ENCODE measurements at places on chromosomes 13 and 19.

GRCh38 chr13:32430018-32430747 lies 2.3 kb upstream of the N4BP2L1 start:
- H3K36me3 ChIP-seq = peaks cover 24% of the 10 kb centered on the region
- no peak for DNase-seq
- H3K4me3 ChIP-seq = no peak overlapping the region
- H3K4me1 ChIP-seq = peaks cover 23% of the 10 kb centered on the region
- no peaks in the 10 kb centered on the region for H3K27me3 ChIP-seq

DNA sequence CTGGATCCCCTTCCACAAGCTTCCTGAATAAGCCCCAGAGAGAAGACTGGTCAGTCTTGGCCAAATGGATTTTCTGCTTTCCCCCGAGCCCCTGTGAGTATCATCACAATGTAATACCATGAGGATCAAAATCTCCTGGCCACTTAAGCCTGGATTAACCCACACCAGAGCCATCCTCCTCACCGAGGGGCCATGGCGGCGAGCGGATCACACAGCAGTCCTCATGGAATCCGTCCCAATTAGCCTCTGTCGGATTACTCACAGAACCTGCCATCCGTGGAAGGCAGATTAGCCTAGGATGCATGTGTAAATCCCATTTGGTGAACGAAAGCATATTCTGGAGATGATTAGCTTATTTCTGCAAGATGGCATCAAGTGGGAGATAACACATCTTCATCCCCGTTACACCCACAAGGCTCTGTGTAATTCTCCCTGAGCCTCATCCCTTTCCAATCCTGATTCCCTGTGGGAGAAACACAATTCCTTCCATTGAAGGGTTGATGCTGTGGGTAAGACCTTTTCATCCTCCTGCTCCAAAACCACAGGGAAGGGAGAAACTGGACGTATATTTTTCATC lies 42.5 kb downstream of the GNG7 start:
- no peak overlapping the region for H3K4me3 ChIP-seq
- peaks cover 18% of the 10 kb centered on the region for H3K27me3 ChIP-seq
- no peak overlapping the region for H3K27ac ChIP-seq
- H3K4me1 ChIP-seq = no peaks in the 10 kb centered on the region
- H3K36me3 ChIP-seq = peaks cover 2% of the 10 kb centered on the region

- no peaks in the 10 kb centered on the region for H3K36me3 ChIP-seq
- H3K4me1 ChIP-seq = no peaks in the 10 kb centered on the region
- DNase-seq = no peak
- no peaks in the 10 kb centered on the region for H3K27me3 ChIP-seq
Measured at GRCh38 chr13:37640499-37640898, 41.9 kb upstream of the POSTN start.

DNA sequence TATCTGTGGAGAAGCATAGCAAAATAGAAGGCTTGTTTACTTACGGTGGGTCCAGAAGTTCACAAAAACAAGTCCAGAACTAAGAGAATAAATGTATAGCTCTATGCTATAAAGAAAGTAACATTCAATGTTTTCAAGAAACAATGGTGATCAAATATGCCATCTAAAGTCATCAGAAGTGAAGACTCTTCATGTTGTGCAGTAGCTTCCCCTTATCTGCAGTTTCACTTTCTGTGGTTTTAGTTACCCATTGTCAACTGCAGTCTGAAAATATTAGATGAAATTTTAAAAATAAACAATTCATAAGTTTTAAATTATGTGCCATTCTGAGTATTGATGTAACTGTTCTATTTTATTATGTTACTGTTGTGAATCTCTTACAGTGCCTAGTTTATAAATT lies 72.5 kb downstream of the EDNRB start:
- no peaks in the 10 kb centered on the region for H3K27me3 ChIP-seq
- no peaks in the 10 kb centered on the region for H3K36me3 ChIP-seq
- DNase-seq = no peak
- H3K4me1 ChIP-seq = no peaks in the 10 kb centered on the region

- no peak overlapping the region for H3K4me3 ChIP-seq
- no peaks in the 10 kb centered on the region for H3K4me1 ChIP-seq
- DNase-seq = no peak
- H3K27me3 ChIP-seq = peaks cover 82% of the 10 kb centered on the region
- no peak overlapping the region for H3K27ac ChIP-seq
Measured at GRCh38 chr19:31390711-31391110, 41.5 kb upstream of the TSHZ3 start.

- no peaks in the 10 kb centered on the region for H3K36me3 ChIP-seq
- no peak overlapping the region for H3K4me3 ChIP-seq
- H3K27ac ChIP-seq = no peak overlapping the region
- no peak for DNase-seq
Measured at GRCh38 chr13:35953537-35954206, 177.5 kb downstream of the DCLK1 start.

- H3K27me3 ChIP-seq = peaks cover 57% of the 10 kb centered on the region
- H3K4me1 ChIP-seq = no peaks in the 10 kb centered on the region
- H3K4me3 ChIP-seq = no peak overlapping the region
- DNase-seq = no peak
- no peaks in the 10 kb centered on the region for H3K36me3 ChIP-seq
Measured at GRCh38 chr19:29375429-29376119, 150.2 kb upstream of the VSTM2B start.

DNA sequence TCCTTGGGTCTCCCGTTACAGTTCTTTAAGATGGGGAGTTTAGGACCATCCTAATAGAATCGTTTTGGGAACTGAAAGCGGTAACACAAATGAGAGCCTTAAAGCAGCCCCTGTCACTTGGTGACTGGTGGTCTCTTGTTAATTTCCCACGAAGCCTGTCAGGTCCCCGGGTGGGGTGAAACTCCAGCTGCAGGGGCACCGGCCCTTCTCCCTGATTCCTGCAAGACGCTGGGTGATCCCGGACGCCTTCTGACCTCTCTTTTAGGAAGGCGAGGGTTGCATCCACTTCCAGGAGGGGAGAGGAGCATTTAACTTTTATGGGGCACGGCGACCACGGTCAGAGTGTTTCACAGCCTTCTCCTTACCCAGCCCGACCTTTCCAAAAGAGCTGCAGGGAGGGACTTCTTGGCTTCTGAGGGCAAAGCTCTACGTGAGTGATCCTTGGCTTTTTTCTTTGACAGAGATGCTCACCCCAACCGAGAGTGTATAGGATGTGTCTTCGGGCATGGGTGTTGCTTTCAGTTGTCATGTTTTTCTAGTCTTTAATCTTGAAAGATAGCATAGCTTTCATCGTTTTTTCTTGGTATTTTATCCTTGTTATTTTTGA lies 688 bp downstream of the ZNF225 start:
- H3K4me1 ChIP-seq = peaks cover 30% of the 10 kb centered on the region
- peaks cover 24% of the 10 kb centered on the region for H3K36me3 ChIP-seq
- no peaks in the 10 kb centered on the region for H3K27me3 ChIP-seq
- no peak for DNase-seq
- peak overlapping the region; percentile 85 for H3K27ac ChIP-seq

DNA sequence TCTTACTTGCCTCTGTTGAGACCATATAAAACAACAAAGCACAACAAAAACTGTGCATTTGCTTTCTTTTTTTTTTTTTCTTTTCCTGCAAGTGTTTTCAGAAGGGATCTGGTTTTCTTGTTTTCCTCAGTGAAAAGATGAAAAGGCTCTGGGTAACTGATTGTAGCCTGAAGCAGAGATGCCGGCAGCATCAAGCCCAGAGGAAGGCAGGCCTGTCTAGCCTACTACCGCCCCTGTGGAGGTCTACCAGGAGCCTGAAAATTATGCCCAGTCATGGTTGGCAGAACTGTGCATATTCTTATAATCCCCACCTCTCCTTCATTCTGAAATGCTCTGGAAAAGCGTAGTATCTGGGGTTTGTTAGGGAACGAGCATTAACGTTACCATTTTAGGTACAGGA lies 32.6 kb upstream of the MEDAG start:
- H3K36me3 ChIP-seq = no peaks in the 10 kb centered on the region
- no peak overlapping the region for H3K27ac ChIP-seq
- DNase-seq = no peak
- peaks cover 55% of the 10 kb centered on the region for H3K27me3 ChIP-seq

DNA sequence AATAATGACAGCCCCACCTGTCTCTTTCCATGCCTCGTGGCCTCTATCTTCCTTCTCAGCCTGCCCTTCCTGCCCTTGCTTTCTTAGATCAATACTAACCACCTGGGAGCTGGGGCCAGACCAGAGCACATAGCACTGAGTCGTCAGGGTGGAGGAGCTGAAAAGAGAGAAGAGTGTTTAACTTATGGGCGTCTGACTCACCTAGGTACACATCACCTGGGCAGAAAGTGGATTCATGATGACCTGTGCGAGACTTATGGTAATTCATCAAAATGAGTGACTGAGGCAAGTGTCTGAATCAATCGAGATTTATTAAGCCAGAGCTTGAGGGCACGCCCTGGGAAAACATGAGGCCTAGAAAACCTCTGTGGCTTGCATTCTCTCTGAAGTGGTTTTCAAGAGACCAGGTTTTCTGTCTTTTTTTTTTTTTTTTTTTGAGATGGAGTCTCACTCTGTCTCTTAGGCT lies 19.2 kb downstream of the CEACAM6 start:
- no peaks in the 10 kb centered on the region for H3K36me3 ChIP-seq
- no peak overlapping the region for H3K4me3 ChIP-seq
- no peak overlapping the region for H3K27ac ChIP-seq
- DNase-seq = no peak
- H3K4me1 ChIP-seq = peaks cover 20% of the 10 kb centered on the region

- H3K36me3 ChIP-seq = peaks cover 38% of the 10 kb centered on the region
- no peak for DNase-seq
- H3K27me3 ChIP-seq = no peaks in the 10 kb centered on the region
- H3K27ac ChIP-seq = no peak overlapping the region
- H3K4me1 ChIP-seq = no peaks in the 10 kb centered on the region
Measured at GRCh38 chr19:11018179-11018578, 57.3 kb downstream of the SMARCA4 start.

GRCh38 chr19:38932425-38933179 lies 1.9 kb downstream of the MRPS12 start:
- H3K36me3 ChIP-seq = peaks cover 16% of the 10 kb centered on the region
- no peak overlapping the region for H3K27ac ChIP-seq
- H3K27me3 ChIP-seq = no peaks in the 10 kb centered on the region
- DNase-seq = no peak
- peak overlapping the region; percentile 44 for H3K4me3 ChIP-seq

GRCh38 chr13:32150239-32150638 lies 118.7 kb downstream of the FRY start:
- H3K4me3 ChIP-seq = no peak overlapping the region
- H3K36me3 ChIP-seq = no peaks in the 10 kb centered on the region
- no peak overlapping the region for H3K27ac ChIP-seq

DNA sequence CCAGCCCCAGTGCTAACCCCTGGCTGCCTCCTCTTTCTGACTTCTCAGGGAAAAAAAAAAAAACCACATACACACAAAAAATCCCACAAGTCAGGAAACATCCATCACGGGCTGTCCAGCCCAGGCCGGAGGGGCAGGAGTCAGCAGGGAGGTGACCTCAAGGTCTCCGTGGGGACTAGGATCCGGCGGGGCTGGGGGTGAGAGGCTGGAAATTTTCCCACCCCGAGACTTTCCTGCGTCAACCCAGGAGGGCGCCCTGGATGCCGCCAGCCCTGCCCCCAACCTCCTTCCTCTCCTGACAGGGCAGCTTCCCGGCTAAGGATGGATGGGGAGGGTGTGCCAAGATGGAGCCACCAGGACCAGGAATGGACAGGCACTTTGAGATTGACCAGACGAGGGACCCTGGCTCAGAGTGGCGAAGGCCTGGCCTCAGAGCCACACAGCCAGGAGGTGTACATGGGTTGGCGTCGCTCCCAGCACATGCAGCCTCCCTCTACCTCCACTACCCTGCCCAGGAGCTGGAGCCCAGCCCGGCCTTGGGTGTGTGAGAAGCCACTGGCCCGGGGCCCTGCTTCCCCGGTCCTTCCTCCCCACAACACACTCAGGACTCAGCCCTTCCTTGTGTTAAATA lies 33.3 kb downstream of the BLOC1S3 start:
- no peak overlapping the region for H3K27ac ChIP-seq
- H3K4me3 ChIP-seq = no peak overlapping the region
- no peak for DNase-seq

DNA sequence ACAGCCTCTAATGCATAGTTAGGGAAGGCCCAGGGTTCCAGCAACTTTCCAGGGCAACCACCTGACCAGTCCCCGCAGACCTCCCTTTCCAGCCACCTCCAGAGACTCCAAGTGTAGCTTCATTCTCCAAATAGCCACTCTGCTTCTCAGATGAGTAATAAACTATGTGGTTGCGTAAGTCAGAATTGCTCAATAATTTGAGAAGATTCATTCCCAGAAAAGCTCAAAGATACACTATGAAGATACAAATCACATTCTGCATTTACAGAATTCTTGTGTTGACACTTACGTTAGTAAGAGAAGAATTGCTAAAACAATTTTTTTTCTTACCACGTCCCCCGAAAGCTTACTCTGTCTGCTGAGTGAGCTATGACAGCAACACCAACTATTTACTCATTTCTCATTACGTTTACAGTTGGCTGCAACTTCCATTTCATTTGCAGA lies 8.2 kb upstream of the LATS2 start:
- H3K4me1 ChIP-seq = peaks cover 8% of the 10 kb centered on the region
- H3K4me3 ChIP-seq = no peak overlapping the region
- no peak for DNase-seq
- no peak overlapping the region for H3K27ac ChIP-seq

- DNase-seq = no peak
- peak within 1 kb of the TSS; percentile 100 for H3K4me3 ChIP-seq
- peak within 1 kb of the TSS; percentile 99 for H3K27ac ChIP-seq
- H3K36me3 ChIP-seq = peaks cover 48% of the 10 kb centered on the region
- peaks cover 66% of the 10 kb centered on the region for H3K4me1 ChIP-seq
Measured at GRCh38 chr19:35901854-35902661, at the start of gene HCST. HCST (plus strand) TSS chr19:35902529; CDS start chr19:35902594, 65 bp downstream.

DNA sequence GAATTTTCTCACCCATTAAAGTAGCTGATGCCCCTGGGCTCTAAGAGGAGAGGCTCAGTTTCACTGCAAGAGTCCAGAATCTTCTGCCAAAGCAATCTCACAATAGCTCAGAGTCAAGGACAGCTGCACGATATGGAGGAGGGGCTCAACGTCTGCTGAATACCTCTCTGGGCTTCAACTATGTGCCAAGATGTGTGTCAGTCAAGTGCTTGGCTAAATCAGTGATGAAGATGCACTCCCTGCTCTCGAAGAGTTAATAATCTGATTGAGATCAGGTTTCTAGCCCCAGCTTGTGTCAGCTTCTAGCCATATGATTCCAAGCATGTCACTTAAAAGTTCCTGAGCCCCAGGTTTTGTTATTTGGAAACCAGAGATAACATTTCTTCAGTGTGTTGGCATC lies 46.8 kb downstream of the KLF12 start:
- peak overlapping the region; percentile 53 for H3K27ac ChIP-seq
- no peaks in the 10 kb centered on the region for H3K27me3 ChIP-seq
- no peak for DNase-seq
- peaks cover 4% of the 10 kb centered on the region for H3K36me3 ChIP-seq
- H3K4me1 ChIP-seq = peaks cover 80% of the 10 kb centered on the region

DNA sequence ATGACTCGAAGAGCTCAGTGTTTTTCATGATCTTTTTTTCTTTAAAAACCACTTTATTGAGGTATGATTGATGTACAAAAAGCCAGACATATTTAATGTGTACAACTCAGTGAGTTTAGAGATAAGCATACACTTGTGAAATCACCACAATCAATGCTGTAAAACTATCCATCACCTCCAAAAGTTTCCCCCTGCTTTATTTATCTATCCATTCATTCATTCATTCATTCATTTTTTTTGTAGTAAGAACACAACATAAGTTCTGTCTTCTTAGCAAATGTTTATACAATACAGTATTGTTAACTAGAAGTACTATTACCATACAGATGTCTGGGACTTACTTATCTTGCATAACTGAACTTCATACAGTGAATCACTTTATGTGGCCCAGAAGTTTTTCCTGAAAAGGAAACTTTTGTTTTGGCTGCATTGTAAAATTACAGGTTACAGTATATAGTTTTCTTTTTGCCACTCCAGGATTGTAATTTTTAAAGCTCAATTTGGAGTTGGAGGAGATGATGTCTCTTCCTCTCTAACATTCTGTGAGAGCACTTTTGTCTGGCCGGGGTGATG lies 6.7 kb downstream of the RAP2A start:
- no peak overlapping the region for H3K4me3 ChIP-seq
- H3K27me3 ChIP-seq = no peaks in the 10 kb centered on the region
- DNase-seq = no peak
- no peaks in the 10 kb centered on the region for H3K36me3 ChIP-seq
- peaks cover 18% of the 10 kb centered on the region for H3K4me1 ChIP-seq

Data from central memory CD8-positive, alpha-beta T cell (primary cell).